ENCODE measurements at places on chromosomes 16 and 17.

- peak; percentile 95 for DNase-seq
These were observed 7.0 kb downstream of the KRT14 start for GRCh38 chr17:41579484-41580243.

DNA sequence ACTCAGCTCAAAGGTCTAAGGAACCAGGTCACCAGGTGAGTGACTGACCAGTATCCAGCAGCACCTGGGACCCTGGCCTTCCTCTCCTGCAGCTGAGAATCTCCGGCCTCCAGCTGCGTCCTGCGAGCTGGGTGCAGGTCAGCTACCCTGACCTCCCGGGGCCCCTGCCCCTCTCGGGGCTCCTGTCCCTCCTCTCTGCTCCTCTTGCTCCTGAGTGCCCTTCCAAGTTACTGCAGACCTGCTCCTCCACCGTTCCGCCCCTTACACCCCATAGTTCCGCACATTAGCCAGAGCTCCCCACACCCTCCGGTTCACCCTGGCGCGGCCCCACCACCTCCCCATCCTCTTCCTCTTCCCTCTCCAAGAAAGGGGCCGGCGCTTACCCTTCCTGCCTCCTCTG lies 10.6 kb downstream of the FOXJ1 start:
- no peak for DNase-seq

DNA sequence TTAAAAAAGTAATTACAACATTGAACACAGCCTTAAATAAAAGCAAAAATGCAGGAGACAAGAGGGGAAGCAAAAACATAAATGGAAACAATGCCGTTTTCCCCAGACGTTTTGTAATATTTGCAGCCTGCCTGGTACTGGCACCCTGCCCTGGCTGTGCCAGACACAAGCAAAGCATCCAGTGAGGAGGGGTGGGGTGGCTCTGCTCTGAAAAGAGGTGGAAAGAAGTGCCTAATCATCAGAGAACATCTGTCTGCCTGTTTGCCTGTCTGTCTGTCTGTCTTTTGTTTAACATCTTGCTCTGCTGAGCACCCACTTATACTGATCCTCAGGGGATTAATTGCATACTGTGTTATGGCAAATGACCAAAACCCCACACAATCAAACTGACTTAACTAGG lies 62.7 kb downstream of the C16orf82 start:
- no peak for DNase-seq

GRCh38 chr17:19347323-19348080 lies 15.0 kb downstream of the B9D1 start:
- no peak for DNase-seq

- peak; percentile 55 for DNase-seq
These were observed 17.0 kb upstream of the TMEM132E start for GRCh38 chr17:34562387-34562786.

DNA sequence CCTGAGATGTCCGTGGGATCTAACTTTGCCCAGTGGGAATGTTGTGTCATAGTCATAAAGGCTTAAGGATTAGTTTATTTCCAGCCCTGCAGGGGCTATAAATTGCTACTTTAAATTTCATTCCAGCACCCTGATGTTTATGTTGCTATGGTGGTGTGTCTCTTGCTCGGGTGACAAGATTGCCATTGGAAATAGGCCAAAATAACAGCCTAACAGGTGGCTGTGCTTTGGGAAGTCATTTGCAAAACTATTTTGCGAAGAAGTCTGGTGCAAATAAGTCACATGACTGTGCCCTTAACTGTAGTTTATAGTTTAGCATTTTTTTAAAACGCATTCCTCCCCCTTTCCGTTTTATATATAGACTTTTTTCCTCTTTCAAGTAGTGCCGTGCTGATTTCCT lies 23.1 kb downstream of the PITPNC1 start:
- DNase-seq, result no peak

DNA sequence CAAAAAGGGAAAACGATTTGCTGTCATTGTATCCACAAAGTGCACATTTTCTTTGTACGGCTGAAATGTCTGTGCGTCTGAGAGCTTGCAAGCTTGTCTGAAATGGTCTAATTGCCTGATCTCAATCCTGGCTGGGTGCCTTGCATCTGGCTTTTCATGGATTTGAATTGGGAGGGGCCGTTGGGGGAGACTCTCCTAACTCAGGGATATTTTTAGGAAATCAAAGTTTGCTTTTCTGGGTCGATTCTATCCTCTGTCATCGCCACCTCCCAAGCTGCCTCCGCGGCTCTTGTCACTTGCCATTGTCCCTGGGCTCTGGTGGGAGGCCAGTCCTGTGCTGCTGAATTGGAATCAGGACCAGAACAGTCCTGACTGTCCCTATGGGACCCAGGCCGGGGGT lies 33.3 kb upstream of the MGAT5B start:
- no peak for DNase-seq

DNA sequence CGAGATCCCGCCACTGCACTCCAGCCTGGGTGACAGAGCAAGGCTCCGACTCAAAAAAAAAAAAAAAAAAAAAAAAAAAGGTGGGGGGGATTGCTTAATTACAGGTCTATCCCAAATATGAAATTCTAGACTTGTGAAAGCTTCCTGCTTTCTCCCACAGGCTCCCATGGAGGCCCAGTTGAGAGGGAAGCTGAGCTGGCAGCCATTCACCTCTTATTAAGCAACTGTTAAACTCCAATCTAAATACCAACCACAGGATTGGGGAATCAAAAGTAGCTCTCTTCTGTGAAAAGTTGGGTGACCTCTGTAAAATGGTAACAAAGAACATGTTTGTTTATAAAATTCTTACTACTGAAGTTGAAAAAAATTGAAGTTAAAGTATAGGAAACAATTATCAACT lies 45.8 kb upstream of the STAC2 start:
- DNase-seq, result no peak

DNA sequence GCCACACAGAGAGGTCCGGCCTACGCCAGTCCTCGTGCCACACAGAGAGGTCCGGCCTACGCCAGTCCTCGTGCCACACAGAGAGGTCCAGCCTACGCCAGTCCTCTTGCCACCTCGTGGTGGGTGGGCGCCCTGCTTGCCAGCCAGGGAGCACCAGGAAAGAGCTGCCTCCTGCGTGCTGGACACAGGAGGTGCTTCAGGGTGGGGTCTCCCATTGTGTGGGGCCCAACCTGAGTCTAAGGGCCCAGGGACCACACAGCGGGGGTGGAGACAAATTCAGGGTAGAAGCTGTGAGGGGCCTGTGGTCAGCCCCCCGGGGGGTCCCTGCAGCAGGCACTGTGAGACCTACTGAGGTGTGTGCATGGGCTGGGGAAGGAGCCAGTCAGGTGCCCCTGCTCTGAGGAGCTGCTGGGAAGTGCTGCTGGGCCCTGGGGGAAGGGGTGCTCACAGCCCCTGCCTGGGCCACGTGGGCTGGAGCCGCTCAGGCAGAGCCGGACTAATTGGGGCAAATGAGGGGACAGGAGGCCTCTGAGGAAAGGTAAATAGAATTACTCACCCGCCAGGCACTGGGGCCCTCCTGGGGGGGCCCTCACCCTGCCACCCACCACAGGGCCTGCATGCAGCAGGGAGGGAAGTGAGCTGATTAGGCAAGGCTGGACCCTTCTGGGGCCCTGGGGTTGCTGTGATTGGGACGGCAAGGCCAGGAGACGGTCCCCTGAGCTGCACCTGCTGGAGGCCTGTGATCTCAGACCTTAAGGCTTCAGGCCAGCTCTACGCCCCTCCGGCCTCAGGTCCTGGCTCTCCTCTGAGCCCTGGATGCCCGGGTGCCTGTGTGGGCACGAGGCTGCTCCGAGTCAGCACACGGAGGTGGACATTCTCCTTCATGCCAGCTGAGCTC lies 11.0 kb downstream of the GCGR start:
- no peak for DNase-seq

DNA sequence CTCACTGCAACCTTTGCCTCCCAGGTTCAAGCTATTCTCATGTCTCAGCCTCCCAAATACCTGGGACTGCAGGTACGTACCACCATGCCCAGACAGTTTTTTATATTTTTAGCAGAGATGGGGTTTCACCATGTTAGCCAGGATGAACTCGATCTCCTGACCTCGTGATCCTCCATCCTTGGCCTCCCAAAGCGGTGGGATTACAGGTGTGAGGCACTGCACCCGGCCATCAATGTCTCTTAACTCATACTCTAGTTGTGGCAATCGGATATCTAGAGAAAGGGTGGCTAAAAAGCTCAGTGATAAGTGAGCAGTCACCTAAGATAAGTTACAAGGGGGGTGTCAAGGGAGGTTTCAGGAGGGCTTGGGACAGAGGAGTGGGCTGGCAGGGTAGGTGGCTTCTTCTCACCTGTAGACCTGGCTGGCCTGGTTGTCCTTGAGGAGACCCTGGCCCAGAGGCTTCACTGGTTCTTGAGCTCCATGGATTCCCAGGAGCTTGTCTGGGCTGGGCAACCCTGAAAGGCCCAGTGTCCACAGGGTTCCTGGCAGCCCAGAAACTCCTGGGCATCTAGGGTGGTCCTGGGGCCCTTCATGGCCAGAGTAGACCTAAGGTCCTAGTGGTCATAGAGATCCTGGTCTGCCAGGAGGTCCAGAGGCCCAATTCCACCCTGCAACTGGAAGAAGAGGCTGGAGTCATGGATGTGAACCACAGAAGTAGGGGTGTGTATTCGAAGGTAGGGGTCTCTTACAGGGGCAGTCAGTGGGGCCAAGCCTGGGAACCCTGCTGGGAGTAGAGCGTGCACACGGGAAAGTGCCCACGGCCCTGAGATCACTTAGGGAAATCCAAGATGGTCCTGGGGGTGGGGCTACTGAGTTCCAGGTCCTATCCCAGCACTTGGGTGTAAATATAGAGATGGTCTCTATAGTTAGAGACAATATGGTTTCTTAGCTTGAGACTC lies 12.7 kb upstream of the IGFBP4 start:
- no peak for DNase-seq

DNA sequence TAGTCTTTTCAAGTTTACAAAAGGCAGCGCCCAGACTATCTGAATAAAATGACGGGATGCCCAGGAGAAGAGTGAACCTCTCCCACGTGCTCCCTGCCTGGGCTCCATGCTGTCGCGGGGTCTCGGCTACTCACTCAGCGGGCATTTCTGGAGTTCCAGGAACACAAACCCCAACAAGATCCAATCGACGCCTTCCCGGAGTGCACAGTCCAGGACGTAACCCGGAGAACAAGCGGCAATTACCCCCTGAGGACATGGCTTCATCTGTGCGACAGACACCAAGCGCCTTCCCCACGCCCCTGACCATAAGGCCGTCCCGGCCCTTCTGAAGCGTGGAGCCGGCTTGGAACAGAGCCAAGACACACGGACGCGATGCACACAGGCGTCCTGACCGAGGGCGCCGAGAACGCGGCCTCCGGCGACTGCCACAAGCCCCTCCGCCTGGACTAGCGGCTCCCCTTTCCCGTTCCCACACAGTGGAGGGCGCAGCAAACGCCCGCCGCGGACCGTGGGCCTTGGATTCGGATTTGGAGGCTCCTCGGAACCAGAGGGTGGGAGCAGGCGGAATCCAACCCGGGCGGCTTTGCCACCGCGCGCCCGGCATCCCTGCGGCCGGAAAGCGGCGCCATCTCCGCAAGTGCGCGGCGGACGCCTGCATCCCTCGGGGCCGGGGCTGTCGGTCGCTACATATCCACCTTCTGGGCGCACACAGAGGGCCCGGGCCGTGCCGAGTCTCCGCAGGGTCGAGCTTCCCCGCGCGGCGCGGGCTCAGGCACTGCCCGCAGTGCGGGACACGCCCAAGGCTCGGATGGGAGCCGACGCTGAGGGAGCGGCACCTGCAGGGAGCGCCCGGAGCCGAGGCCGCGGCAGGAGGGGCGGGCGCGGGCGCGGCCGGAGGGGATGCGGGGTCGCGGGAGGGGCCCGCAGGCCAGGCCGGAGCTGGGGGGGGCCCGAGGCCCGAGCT lies 725 bp downstream of the ABCA3 start:
- peak; percentile 22 for DNase-seq

All from mesendoderm (in vitro differentiated cells).